ENCODE measurements at places on chromosomes 16 and 17. TPM values are rescaled to one million over a fixed set of nuclear protein-coding genes. Genes with fewer than 3 reads are reported as not detected.

Gene XAF1
- not detected for total RNA-seq

Gene TSNAXIP1
- total RNA-seq: 0.39 TPM

Gene CD300E
- not detected for total RNA-seq

Gene PRM1
- total RNA-seq: not detected

Gene RFWD3
- 38.8 TPM for total RNA-seq

Gene PLA2G10
- total RNA-seq: 0.30 TPM

Gene MYH8
- total RNA-seq: not detected

Gene PIK3R5
- total RNA-seq: 0.18 TPM

Gene ZNF469
- total RNA-seq: 11.5 TPM

Gene ABI3
- total RNA-seq: not detected

Gene TBC1D28
- total RNA-seq: not detected

Gene GCSH
- 49.1 TPM for total RNA-seq

Gene GPR142
- not detected for total RNA-seq

Gene CETP
- total RNA-seq: not detected

Gene STXBP4
- 4.7 TPM for total RNA-seq

Measured in A549 treated with CpdA at 1 μM for 4 hours (cell line).